Left kidney (tissue), 8 donors: ENCODE measurements at places on chromosomes 1 and 21.
A peak's percentile ranks its signal among the peaks of the same experiment; 100 is the strongest.

GRCh38 chr1:172775606-172776005, 116.7 kb downstream of the FASLG start:
- no peak for DNase-seq

DNA sequence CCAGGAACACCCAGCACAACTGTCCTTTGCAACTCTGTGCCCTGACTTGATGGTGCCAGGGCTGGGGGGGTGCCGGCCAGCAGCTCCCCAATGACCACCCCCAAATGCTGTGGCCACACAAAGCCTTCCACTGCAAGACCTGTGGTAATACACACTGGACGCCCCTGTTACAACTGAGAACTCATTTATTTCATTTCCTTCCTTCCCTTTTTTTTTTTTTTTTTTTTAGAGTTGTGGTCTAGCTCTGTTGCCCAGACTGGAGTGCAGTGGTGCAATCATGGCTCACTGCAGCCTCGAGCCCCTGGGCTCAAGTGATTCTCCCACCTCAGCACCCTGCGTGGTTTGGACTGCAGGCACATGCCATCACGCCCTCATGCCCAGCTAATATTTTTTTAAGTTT, 25.2 kb downstream of the TP73 start:
- no peak for DNase-seq

DNA sequence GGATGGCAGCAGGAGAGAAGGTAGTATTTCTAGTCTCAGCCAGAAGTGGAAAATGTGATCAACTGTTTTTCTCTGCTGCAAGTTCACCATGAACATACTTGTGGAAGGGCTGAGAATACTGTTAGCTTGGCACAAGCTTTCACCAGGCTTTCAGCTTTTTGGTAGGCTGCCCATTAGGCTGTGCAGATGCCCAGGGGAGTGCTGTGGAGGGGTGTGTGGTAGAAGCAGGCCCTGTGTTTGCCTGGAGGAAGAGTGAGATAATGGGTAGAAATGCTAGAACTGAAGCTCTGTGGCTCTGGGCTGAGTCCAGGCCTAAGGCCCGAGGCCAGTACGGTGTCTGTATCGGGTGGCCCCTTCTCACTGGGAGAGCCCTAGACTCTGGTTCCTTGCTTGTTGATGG, 9.8 kb downstream of the DNAJC6 start:
- DNase-seq = no peak

GRCh38 chr1:179818743-179819173, 58.8 kb downstream of the TOR1AIP2 start:
- DNase-seq = no peak

DNA sequence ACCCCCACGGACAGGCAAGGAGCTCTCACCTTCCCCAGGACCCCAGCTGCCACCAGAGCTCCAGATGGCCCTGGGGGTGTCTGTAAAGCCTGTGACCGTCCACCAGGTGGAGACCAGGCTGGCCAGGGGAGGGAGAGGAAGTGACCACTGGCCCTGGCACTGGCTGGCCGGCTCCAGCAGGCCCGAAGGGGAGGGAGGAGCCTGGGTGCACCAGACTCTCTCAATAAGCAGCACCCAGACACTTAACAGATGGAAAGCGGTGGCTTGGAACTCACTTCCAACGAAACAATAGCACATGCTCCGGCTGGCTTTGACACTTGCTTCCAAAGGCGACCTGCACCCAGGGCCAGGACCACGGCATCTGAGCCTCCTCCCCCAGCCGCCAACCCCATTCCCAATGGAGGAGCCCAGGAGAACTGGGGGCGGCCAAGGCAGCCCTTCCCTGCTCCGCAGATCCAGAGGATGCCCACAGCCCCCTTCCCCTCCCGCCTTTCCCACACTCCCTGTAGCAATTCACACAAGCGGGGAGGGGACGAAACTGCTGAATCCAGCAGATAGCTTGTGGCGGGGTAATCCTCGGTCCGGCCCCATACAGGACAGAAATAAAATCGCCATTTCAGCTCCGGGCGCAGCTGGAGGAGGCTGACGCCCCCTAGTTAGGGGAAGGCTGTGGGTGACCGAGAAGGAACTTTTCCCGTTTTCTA, 742 bp upstream of the PDE9A start:
- no peak for DNase-seq

- no peak for DNase-seq
Observed at GRCh38 chr21:34280959-34281358, 82.8 kb upstream of the KCNE2 start.

- no peak for DNase-seq
Observed at GRCh38 chr1:38006008-38006828, 904 bp upstream of the FHL3 start.

DNA sequence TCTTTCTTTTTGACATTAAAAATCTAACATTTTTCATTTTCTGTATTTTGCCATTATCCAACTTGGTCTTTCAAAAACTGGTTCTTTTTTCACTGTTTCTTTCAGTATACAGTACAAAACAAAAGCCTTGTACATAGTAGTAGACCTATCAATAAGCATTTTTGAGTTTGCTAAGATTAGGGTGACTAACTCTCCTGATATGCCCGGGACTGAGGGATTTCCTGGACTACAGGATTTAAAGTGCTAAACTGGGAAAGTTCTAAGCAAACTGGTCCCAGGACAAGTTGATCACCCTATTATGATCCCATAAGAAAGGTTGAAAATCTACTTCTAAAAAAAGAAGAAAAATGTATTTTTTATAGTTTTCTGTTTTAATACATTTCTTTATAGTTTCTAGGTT, 120.9 kb downstream of the USP25 start:
- DNase-seq = no peak

- no peak for DNase-seq
Observed at GRCh38 chr1:114334297-114334696, 176.7 kb downstream of the TRIM33 start.

DNA sequence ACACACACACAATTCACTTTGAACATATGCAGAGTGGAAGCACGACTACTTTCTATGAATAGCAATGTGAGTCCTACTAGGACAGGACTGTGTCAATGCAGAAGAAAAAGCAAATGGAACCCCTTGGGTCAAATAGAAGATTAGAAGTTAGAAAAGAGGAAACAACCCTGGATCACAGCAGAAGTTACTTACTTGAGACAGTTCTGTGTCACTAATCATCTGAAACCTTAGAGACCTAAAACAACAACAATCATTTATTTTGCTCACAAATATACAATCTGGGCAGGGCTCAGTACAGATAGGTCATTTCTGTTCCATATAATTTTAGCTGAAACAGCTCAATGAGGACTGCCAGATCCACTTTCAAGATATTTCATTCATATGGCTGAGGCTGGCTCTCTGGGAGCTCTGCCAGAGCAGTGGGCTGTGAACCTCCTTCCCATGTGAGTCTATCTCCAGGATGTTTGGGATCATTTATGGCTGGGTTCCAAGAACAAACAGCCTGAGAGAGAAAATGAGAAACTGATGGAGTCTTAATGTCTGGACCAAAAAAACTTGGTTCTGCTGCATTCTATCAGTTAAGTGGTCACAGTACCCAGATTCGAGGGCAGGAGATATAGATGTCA, 42.5 kb upstream of the IL10 start:
- DNase-seq = no peak

DNA sequence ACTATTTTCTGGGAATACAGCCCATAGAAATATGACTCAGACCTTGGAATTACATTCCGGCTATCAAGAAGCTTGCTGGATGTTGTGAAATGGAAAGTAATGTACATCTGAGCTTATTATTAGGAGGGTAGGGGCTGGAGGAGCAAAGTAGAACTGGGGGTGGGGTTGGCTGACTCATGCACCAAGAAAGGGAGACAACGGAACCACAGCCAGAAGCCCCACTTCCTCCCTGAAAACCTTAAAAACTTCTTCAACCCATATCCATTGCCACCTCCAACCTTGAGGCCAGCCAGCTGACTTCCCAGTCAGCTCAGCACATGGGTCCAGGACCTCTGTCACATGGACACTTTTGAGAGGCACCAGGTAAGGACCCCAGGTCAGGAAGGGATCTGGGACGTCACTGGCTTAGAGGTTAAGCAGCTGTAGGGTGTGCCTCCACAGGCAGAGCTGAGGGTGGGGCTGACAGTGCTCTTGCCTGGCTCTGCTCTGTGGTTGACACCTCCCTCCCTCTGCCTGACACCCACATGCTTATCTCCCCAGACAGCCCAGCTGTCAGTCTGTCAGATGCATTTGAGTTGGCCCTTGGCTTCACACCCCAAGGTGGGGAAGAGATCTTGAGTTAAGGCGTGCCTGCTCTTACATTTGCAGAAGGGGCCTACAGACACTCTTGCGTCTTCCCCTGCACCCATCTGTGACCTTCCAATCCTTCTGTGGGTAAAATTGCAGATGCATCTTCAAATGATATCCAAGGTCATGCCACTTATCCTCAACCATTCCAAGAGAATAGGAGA, 5.7 kb upstream of the ZNF683 start:
- DNase-seq = no peak

GRCh38 chr1:36285443-36286101, 20.6 kb upstream of the SH3D21 start:
- DNase-seq = peak; percentile 83

GRCh38 chr1:54489627-54490250, 58.3 kb upstream of the ACOT11 start:
- no peak for DNase-seq

DNA sequence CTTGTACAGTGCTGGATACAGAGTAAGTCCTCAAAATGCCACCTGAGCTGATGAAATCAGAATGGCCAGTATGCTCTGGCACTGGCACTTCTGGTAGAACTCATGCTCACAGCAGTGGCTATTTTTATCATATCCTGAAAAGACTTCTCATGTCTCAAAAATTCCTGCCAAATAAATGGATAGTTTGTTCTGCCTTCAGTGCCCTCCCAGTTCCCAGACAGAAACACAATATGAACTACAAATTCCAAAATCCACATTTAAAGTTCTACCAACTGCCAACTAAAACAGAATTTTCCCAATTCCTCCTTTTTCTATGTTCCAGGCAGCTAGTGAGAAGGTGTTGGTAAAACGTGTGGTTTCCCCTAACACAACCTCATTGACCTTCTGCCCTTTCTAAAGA, 51.4 kb upstream of the RGS1 start:
- no peak for DNase-seq

- peak; percentile 78 for DNase-seq
Observed at GRCh38 chr1:2204415-2205190, 10.0 kb upstream of the FAAP20 start.

DNA sequence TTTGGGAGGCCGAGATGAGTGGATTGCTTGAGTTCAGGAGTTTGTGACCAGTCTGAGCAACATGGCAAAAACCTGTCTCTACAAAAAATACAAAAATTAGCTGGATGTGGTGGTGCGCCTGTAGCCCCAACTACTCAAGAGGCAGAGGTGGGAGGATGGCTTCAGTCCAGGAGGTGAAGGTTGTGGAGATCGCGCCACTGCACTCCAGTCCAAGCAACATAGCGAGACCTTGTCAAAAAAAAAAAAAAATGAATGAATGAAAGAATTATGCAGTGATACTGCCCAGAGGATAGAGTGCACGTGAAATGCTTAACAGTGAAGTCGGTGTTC, 429 bp upstream of the DPH2 start:
- DNase-seq = no peak

- DNase-seq = no peak
Observed at GRCh38 chr1:116881879-116882520, 27.7 kb upstream of the PTGFRN start.

DNA sequence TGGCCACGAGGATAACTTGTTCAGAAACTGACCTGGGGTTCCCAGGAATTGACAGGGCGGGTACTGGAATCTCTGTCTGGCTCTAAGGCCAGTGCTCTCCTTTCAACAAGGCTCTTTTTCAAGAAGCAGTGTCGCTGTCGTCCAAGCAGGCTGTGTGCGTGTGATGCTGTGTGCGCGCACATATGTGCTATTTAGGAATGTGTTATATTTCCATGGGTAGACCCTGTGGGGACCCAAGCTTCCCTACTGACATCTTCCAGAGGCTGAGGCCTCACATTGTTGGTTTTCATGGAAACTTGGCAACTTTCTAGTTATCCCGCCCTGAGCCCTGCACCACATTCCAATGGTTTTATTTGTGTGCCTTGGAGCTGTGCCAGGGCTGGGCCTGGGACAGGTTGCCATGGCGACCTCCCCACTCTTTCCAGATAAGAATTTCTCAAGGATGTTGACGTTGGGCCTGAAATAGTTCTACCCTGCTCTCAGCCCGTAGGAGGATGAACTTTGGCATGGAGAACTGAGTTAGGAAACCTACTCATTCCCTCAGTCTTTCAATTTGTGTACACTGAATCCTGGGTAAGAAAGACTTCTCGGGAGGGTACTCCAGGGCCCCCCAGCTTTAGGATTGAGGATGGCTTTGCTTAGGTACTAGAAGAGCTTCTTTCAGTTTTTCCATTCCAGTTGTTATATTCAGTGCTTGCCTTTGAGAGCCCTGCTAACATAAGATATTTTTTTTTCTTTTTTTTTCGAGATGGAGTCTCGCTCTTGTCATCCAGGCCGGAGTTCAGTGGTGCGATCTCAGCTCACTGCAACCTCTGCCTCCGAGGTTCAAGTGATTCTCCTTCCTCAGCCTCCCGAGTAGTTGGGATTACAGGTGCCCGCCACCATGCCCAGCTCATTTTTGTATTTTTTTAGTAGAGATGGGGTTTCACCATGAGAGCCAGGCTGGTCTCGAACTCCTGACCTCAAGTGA, 38.8 kb upstream of the SRSF10 start:
- DNase-seq = peak; percentile 97
